ENCODE measurements at places on chromosomes 12 and 14. TPM values are rescaled to one million over a fixed set of nuclear protein-coding genes. Genes with fewer than 3 reads are reported as not detected.
A peak's percentile ranks its signal among the peaks of the same experiment; 100 is the strongest.

PRMT5 gene
- polyA plus RNA-seq, result 77.9 TPM

CDCA4 gene
- polyA plus RNA-seq, result 14.9 TPM

TSPAN11 gene
- polyA plus RNA-seq, result 7.4 TPM

DNA sequence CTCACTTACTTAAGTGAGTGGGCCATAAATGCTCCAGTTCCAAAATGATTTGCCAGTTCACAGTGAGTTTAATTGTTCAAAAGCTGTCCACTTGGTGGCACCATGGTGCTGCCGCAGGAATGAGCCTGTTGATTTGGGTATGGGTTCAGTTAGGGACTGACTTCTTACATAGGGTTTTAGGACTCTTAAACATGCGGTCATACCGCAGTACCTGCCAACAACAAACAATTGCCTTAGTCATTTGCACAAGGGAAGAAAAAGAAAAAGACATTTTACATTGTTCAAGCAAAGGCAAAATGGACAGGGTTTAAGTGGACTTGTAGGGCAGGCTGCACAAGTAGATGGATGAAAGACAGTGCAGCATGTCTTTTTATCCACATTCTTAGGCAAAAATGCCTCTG, 80.0 kb upstream of the DBX2 start:
- peak; percentile 72 for DNase-seq

- no peak for DNase-seq
These were observed 12.8 kb upstream of the RPLP0 start for GRCh38 chr12:120213758-120214157.

GRCh38 chr12:118103201-118103600, 610 bp downstream of the VSIG10 start:
- peak; percentile 10 for DNase-seq

GRCh38 chr12:12217018-12217359, 49.9 kb downstream of the LRP6 start:
- no peak for DNase-seq

GRCh38 chr14:90693413-90693812, 122.8 kb downstream of the TTC7B start:
- DNase-seq, result no peak

GRCh38 chr12:16796168-16796567, 190.2 kb upstream of the LMO3 start:
- DNase-seq, result no peak

GRCh38 chr12:9329019-9329418, 120.8 kb upstream of the PZP start:
- DNase-seq, result no peak

DNA sequence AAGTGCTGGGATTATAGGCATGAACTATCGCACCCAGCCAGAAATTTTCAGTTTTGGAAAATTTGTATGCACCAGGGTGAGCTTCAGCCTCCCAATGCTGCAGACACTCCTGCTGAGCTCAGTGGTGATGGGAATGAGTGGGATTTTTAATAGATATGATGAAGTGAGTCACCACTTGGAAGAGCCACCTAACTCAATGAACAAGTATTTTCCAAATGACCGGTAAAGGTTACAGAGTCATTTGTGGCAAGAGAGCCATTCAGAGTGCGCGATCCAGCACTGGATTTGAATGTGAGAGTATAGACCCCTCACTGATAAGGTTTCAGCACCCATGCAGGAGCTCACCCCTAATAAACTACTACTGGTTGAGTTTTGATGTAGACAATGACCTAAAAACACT, 100.7 kb downstream of the PPP2R5C start:
- DNase-seq, result no peak

All from muscle of arm (tissue), 14 donors.